ENCODE measurements at places on chromosomes 7 and 10. TPM values are rescaled to one million over a fixed set of nuclear protein-coding genes. Genes with fewer than 3 reads are reported as not detected.

NFE2L3 gene
- total RNA-seq, result 28.6 TPM

ZP3 gene
- 7.8 TPM for total RNA-seq

GPR141 gene
- not detected for total RNA-seq

HIBADH gene
- total RNA-seq, result 30.6 TPM

OPN4 gene
- not detected for total RNA-seq

LIPN gene
- total RNA-seq, result not detected

C10orf143 gene
- total RNA-seq, result 1.1 TPM

SPDYE2 gene
- not detected for total RNA-seq

VWDE gene
- total RNA-seq, result 1.0 TPM

OR2A42 gene
- total RNA-seq, result not detected

PILRA gene
- total RNA-seq, result 0.25 TPM

MRPS17 gene
- total RNA-seq, result 16.6 TPM

ASNS gene
- total RNA-seq, result 69.1 TPM

MCM7 gene
- 234 TPM for total RNA-seq

PGAM2 gene
- 0.11 TPM for total RNA-seq

HOXA9 gene
- 47.3 TPM for total RNA-seq

ADIRF gene
- total RNA-seq, result 107 TPM

CABCOCO1 gene
- total RNA-seq, result not detected

PMPCB gene
- 42.3 TPM for total RNA-seq

CD36 gene
- 0.20 TPM for total RNA-seq

CFAP70 gene
- total RNA-seq, result 0.28 TPM

PSD gene
- total RNA-seq, result 0.24 TPM

TMEM130 gene
- total RNA-seq, result not detected

SSC4D gene
- 1.5 TPM for total RNA-seq

EBF3 gene
- total RNA-seq, result 0.04 TPM

NUDT13 gene
- total RNA-seq, result 1.2 TPM

FBXO24 gene
- 0.27 TPM for total RNA-seq

BMPR1A gene
- total RNA-seq, result 26.9 TPM

JAZF1 gene
- 3.9 TPM for total RNA-seq

ZNF467 gene
- 0.48 TPM for total RNA-seq

AS3MT gene
- 6.4 TPM for total RNA-seq

PDE6C gene
- total RNA-seq, result not detected

FAM13C gene
- 0.65 TPM for total RNA-seq

All from foreskin keratinocyte (primary cell).